ENCODE measurements at places on chromosomes 12 and 14.

- DNase-seq: no peak
Measured at GRCh38 chr12:32201976-32202375, 95.3 kb downstream of the BICD1 start.

DNA sequence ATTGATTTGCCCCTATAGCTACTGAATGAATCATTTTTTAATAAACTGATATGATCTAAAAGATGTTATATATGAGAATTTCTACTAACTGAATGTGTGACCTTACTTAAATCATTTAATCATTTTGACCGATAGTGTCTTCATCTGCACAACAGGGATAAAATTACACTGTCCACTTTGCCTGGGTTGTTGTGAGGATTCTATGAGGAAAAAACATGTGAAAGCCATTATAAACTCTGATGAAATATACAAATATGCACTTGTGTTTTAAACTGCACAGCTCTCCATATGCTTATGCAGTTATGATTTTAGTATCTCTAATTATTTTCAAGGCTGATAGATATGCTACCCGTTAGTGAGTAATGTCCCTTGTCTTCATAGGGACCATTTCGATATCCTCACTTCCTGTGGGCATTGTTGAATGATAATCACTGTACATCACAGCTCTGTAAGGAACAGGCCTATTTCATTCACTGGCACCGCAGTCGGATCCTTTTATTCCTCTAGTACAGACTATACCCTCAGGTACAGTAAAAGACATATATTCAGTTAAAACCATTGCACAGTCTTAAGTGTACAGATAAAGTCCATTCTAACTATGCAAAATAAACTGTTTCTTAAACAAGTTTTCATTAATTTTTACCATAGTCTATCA lies 88.7 kb upstream of the RAP1B start:
- DNase-seq: no peak

GRCh38 chr14:60328583-60328982 lies 79.6 kb downstream of the PPM1A start:
- no peak for DNase-seq

DNA sequence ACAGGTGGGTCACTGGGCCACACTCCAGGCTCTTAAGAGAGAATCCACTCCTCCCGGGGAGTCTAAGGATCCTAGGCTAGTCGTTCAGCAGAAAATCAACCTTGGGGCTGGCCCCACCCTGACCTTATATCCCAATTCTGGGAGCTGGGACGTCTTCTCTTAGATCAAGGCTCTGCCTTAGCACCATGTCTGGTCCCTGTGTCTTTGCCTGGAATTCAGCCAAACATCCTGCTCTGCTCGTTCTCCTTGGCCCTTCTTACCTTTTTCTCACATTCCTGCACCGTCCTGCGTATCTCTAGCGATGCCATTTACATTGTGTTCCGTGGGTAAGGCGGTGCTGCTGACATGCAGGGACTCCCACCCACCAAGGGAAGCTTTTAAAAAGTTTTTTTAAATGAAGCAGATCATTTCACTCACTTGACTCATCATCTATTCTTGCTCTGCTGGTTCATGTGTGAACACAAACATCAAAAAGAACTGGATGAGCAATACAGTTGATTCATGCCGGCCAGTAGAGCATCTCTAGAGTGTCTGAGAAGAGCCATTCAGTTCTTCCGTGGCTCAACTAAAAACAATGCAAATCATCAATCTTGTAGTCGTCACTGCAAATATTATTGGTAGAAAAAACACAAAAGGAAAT lies 50.2 kb downstream of the KCNK13 start:
- DNase-seq: no peak

DNA sequence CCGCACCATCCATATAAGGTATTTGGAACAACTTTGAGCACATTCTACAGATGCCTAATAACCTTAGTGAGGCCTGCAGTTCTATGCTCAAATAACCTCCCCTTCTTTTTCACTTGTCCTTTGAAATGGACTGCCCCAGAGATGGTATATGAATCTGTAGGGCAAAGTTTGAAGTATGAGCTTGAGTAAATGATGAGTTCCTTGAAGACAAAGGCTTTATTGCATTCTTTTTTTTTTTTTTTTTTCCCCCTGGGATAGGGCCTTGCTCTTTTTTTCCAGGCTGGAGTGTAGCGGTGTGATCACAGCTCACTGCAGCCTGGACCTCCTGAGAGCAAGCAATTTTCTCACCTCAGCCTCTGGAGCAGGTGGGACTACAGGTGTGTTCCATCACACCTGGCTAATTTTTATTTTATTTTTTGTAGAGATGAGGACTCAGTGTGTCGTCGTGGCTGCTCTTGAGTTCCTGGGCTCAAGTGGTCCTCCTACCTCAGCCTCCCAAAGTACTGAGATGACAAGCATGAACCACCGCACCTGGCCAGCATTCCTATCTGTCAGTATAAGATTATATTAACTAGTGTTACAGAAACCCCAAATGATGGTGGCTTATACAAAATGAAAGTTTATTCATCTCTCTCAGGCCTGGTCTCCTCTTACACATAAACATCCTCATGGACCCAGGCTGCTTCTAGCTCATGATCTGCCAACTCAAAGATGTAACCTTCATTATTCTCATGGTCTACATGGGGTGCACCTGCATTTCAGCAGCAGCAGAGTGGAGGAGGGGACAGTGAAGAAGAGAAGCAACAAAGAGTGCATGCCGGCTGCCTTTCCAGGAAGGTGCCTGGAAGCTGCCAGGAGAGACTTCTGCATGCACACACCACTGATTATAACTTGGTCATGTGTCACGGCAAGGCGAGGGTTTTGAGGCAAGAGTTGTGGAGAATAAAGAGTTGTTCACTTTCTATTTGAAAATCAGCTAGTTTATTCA lies 101.4 kb downstream of the DUSP16 start:
- no peak for DNase-seq

DNA sequence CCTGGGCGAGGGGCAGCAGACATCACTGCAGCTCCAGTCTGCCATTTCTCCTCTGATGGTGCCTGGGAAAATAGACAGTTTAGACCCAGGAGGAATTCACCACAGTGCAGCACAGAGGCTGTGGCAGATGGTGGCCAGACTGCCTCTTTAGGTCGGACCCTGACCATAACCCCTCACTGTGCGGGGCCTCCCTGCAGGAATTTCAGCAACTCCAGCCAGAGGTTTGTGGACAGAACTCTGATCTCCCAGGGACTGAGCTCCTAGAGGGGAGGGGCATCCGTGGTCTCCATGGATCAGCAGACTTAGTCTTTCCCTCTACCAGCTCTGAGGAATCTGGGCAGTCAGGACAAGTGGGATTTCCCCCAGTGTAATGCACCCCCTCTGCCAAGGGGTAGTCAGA lies 106.5 kb downstream of the ZC3H14 start:
- DNase-seq: no peak

DNA sequence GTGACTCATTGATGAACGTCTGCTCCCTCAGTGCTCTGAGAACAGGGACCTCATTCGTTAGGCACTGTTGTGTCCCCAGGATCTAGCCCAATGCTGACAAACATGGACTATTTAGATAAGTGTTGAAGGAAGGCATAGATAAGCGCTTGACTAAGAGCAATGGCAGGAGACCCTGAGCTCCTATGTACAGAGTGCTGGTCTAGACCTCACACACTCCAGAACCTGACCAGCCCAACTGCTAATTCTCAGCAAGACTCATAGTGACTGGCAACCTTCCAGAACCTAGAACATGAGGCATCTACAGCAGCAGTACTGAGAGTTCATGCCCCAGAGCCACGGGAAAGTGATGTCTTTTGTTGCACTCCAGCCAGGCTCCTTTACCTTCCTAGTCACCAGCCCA lies 69.2 kb downstream of the CRACR2A start:
- DNase-seq: no peak

- no peak for DNase-seq
Measured at GRCh38 chr14:94966868-94967267, 190.5 kb downstream of the DICER1 start.

- no peak for DNase-seq
Measured at GRCh38 chr12:61267474-61267873, 992.7 kb upstream of the USP15 start.

- no peak for DNase-seq
Measured at GRCh38 chr14:76304536-76305267, 71.2 kb upstream of the ESRRB start.

GRCh38 chr12:102722147-102722546 lies 194.9 kb downstream of the PAH start:
- no peak for DNase-seq

- DNase-seq: no peak
Measured at GRCh38 chr12:91052026-91052425, 5.8 kb downstream of the KERA start.

DNA sequence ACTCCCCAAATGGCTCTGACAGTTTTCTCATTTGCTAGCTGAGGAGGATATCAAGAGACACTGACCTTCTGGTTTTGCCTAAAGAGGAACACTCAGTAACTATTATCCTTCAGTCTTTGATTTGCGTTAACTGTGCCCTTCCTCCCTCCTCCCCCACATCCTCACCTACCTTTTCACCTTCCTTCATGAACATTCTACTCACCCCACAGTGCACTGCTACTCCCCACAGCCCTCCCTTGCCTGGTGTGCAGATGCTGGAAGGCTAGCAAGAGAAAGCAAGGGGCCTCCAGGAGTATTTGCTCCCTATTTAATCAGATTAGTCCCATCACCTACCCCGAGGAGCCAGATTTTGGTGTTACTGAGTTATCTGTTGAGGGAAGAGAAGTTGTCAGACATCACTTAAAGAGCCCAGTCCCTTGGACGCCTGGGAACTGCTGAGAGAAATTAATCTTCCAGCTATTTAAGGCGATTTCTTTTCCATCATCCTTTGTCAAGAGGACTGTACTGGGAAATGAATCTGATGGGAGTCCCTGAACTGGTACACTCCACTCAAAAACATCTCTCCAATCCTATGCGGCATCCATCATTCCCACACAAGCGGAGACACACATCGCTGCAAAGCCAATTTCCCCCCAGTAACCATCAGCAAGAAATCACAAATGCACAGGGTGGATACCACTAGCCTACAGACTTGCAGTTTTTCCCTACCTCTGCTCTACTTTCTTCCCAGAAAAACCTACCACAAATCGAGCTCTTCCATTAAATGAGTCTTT lies 11.5 kb downstream of the PSMB5 start:
- no peak for DNase-seq

DNA sequence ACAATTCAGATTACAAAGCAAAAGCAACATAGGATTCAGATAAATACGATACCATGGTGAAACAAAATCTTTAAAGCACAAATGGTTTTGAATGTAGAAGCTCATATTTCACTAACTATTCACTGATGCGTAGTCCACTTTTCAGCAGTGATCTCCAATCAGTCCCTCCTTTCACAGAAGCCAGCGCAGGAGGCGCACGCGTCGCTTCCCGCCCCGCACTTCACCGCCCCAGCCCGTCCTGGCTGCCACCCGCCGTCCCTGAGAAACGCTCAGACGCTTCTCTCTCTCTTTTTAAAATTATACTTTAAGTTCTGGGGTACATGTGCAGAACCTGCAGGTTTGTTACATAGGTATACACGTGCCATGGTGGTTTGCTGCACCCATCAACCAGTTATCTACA lies 19.8 kb upstream of the CHFR start:
- no peak for DNase-seq

GRCh38 chr12:122842505-122843405 lies 7.5 kb downstream of the HIP1R start:
- DNase-seq: no peak

GRCh38 chr12:47773062-47773857 lies at the start of gene SLC48A1:
Gene SLC48A1, plus strand, starts transcription at chr12:47773238. Its CDS starts 67 bp downstream, at chr12:47773305.
- peak; percentile 95 for DNase-seq

GRCh38 chr12:88549929-88550328 lies 30.3 kb downstream of the KITLG start:
- DNase-seq: no peak

GRCh38 chr14:29310210-29310609 lies 543.6 kb downstream of the FOXG1 start:
- DNase-seq: no peak

DNA sequence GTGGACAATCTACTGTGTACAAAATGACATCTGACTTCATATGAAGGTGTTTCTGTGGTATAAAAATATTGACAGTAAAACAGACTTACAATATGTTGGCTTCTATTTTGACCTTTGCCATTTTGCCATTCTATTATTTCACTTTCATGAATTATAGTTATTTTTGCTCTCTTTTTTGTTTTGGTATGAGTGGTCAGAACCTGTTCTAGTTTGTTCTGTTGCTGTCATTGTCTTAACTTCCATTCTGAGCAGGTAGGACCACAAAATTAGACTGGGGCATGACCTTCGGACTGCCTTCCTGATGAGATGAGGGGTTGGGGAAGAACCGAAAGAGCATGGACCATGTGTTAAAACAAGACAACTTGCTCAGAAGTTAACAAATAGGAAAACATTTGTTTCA lies 36.5 kb upstream of the IFNG-AS1 start:
- no peak for DNase-seq

DNA sequence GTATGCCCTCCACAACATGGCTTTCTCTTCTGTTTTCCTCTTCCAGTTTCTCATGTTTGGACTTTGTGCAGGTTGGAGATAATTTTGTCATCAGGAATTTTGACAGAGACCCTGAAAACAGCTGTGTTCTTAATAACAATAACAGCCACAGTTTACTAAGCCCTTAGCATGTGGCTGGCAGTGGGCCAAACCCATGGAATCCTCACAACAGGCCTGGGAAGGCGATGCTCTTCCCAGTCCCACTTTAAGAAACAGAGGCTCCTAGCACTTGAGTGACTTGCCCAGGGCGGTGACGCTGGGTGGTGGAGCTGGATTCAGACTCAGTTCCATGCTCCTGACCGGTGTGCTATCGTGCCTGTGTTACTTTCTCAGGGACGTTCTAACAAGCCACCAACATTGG lies 20.1 kb upstream of the PLEKHG3 start:
- DNase-seq: no peak

- no peak for DNase-seq
Measured at GRCh38 chr12:120237360-120238171, 28.0 kb downstream of the PXN start.

DNA sequence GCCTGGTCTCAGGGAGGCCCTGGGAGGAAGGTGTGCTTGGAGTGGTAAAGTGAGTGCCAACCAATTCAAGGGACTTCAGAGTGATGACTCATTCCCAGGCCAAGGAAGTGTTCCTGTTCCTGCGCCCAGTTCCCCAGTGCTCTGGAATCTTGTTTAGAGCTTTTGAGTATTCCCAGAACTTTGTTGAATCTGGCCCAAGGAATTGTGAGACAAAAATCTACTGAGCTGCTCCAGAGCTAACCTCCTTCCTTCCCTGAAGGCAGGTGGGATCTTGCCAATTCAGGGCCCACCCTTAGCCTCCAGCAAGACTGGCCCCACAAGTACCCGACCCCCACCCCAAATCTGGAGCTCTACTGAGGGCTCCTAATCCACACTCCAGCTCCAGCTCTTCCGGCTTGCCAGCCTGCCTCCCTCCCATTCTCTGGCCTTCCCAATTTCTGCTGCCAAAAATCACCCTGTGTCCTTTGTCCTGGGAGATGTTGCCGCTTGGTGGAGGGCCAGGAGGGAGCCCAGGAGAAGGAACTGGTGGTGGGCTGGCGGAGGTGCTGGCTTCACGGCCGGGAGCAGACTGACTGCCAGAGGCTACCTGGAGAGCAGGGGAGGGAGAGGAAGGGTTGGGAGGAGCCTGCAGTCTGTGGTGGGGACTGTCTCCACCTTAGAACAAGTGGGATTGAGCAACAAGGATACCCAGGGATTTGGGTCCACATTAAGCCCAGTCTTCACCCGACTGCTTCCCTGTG lies 2.0 kb upstream of the ATN1 start:
- no peak for DNase-seq

- no peak for DNase-seq
Measured at GRCh38 chr12:1351926-1352325, 242.5 kb downstream of the FBXL14 start.

Measured in GM19239 (cell line).